ENCODE measurements at places on chromosomes 1 and 21. TPM values are rescaled to one million over a fixed set of nuclear protein-coding genes. Genes with fewer than 3 reads are reported as not detected.

Gene ADCY10
- not detected for total RNA-seq

Gene CLCA4
- total RNA-seq, result not detected

Gene PGLYRP3
- total RNA-seq, result not detected

Gene SFN
- total RNA-seq, result 1.9 TPM

Gene WNT4
- total RNA-seq, result not detected

Gene DRAXIN
- 0.35 TPM for total RNA-seq

Gene ILDR2
- 0.85 TPM for total RNA-seq

Gene KIF26B
- total RNA-seq, result 0.14 TPM

Gene CERS2
- 102 TPM for total RNA-seq

Gene PPP1R12B
- total RNA-seq, result 677 TPM

Gene MCOLN2
- total RNA-seq, result 1.8 TPM

Gene CFHR5
- total RNA-seq, result not detected

Gene B3GALNT2
- 50.7 TPM for total RNA-seq

Gene CNTN2
- 0.68 TPM for total RNA-seq

Gene CFHR3
- total RNA-seq, result not detected

Gene GRIK3
- 0.14 TPM for total RNA-seq

All from thoracic aorta (tissue), 2 donors.